ENCODE measurements at places on chromosomes 7 and 10. TPM values are rescaled to one million over a fixed set of nuclear protein-coding genes. Genes with fewer than 3 reads are reported as not detected.
A peak's percentile ranks its signal among the peaks of the same experiment; 100 is the strongest.

GRCh38 chr7:114345494-114345893 is 69.1 kb upstream of the FOXP2 start:
- no peak for DNase-seq

HOXA4 gene
- total RNA-seq, result 2.3 TPM

NPTX2 gene
- total RNA-seq, result not detected

- peak; percentile 76 for DNase-seq
Observed at GRCh38 chr10:42646687-42647640, 8.6 kb upstream of the ZNF33B start.

BEND7 gene
- total RNA-seq, result 1.2 TPM

GRCh38 chr10:71719464-71720201 is at the start of gene C10orf105:
Gene C10orf105 (minus strand): TSS chr10:71719778. CDS start chr10:71716337, 3,441 bp downstream.
- no peak for DNase-seq

- DNase-seq, result no peak
Observed at GRCh38 chr10:77625379-77625778, 12.2 kb downstream of the KCNMA1 start.

DNA sequence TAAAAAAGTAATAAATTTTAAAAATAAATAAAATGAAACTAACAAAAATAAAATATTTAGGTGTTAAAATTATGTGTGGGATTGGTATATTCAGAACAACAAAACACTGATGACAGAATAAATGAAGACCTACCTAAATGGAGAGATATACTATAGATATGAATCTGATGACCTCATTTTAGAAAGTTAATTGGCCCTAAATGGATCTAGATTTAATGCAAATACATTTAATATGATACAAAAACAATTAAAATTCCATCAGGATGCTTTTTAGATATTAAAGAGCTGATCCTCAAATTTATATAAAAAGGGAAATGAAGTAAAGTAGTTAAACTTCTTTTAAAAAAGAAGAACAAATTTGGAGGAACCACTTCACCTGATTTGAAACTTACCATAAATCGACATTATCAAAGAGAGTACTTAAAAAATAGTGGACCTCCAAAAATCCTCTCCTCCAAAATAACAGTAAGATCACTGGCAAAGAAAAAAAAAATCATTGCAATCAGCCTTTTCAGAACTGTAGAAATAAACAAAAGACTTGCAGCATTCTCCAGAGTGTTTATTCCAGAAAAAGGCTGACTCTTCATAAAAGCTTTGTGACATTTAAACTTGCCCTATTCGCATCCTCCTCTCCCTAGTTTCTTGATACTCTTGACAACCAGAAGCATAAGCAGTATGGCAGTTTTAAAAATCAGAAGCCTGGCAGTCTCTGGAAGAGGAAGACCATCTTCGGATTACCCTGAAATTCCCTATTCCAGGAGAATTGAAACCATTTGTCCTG is 125.9 kb upstream of the AKR1E2 start:
- DNase-seq, result no peak

- no peak for DNase-seq
Observed at GRCh38 chr10:11329062-11329673, 282.3 kb downstream of the USP6NL start.

PILRA gene
- 0.92 TPM for total RNA-seq

DRGX gene
- 0.33 TPM for total RNA-seq

DNA sequence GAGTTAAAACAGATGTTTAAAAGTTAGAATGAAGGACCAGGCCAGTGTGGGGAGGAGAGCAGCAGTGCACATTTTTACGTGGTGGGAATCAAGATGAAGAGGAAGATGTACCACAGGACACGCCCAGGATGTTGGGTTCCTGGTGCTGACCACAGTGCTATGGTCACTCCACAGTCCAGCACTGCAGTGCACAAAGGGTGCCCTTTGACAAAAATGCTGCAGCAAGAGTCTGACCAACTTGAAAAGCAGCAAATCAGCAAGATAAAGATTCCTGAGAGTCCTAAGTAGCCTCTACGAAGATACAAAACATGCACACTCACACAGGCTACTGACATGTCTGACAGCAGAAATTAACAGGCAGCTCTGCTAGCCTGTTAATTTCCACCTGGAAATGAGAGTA is 107.1 kb downstream of the PIP4K2A start:
- DNase-seq, result no peak

MMD2 gene
- total RNA-seq, result not detected

DNA sequence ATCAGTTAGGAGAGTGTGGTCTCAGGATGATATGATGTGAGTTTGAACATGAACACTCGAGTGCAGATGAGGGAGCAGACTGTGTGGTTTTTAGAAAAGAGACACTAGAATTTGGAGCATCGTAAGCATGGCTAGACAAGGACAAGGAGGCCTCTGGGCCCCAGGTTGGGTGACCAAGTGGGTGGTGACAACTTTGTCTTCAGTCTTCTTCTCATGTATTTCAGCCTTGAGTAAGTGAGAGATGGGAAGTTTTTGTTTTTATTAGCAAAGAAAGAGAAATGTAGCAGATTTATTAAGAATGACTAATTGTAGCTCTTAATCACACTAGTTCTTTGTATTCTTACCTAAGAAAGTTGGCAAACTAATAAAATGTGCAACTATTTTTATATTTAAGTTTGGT is 16.3 kb downstream of the TES start:
- peak; percentile 48 for DNase-seq

OR2AE1 gene
- 0.18 TPM for total RNA-seq

DNA sequence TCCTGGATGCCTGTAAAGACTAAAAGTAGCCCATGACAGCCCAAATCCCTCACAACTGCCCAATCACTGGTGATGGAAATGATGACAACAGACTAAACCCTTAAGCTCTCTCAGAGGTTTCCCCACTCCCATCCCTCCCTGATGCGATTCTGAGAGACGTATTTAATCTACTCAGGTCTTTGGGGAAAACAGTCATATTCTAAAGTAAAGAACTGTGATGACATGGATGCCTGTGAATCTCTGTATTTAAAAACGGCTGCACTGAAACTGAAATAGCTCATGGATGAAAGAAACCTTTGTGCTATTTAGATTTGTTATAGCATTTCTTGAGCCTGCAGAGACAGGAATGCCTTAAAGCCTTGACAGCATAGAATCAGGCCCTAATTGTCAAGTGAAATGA is 28.5 kb downstream of the VPS41 start:
- DNase-seq, result no peak

CALML5 gene
- not detected for total RNA-seq

DNA sequence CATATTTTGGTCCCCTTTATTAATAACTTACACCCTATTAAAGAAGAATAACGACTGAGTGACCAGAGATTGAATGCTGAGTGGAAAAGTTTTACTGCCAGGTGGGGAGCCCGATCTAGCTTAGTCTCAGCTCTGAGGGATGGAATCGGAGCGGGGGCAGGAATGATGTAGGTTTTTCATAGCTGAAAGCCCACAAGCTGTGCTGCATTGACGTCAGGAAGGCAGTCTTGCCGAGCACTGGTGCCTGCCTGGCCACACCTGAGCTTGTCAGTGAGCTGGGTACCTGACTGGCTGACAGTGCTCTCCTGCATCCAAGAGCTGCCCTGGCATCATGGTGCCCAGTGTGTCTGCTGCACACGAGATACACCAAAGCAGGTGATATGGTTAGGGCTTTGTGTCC is 34.8 kb downstream of the GRK5 start:
- DNase-seq, result no peak

GRCh38 chr7:4762121-4763055 is 13.0 kb upstream of the AP5Z1 start:
- DNase-seq, result no peak

GRCh38 chr7:106313966-106314365 is 29.2 kb upstream of the NAMPT start:
- DNase-seq, result no peak

DNA sequence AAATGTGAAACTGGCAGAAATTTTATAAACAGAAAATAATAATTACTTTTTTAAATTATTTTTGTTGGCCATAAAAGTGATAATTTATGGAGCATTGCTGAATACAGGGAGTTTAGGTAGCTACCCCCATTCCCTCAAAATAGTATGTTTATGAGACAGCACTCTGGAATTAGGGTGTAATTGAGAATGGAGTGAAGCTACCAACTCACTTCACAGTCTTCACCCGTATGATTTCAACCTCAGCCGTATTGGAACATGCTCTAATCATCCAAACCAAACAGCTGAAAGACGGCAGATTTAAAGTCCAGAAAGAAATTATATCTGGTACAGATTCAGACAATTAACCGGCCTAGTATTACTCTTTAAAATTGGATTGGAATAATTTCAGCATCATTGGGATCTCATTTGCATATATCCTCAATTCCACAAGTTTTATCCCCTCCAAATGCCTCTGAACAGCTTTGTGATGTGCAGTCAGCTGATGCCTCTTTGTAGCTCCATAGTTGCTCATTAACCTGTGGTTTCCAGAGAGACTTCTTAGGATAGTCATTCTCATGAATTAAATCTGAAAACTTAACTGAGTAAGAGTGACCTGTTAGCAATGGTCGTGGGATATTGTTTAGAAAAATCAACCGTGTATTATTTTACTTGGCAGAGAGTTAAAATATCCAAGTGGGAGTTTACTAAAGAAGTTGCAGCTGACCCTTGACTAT is 59.1 kb upstream of the GJD4 start:
- peak; percentile 81 for DNase-seq

FOXP2 gene
- total RNA-seq, result not detected

- peak; percentile 31 for DNase-seq
Observed at GRCh38 chr10:46556515-46557318, at the start of gene GPRIN2. Gene GPRIN2 (minus strand): TSS chr10:46556658. CDS start chr10:46550736, 5,922 bp downstream.

- no peak for DNase-seq
Observed at GRCh38 chr7:131767591-131767990, 211.2 kb upstream of the PODXL start.

FGFBP3 gene
- total RNA-seq, result 0.69 TPM

DNA sequence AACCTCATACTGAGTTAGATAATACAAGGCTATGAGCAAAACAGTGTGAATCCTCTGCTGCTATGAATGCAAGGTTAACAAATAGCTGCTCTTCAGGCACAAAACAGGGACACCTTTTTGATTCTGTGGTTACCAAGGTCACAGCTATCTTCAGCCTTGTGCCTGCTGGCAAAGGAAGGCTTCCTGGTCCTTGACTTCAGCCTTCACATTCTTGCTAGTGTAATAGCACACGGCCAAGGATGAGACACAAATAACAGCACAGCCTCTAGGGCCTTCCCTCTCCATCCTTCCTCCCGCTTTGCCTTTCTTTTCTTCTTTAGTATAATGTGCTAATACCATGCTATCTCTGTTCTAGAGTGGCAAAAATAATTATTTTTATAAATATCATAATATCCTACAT is 130.6 kb upstream of the CAV2 start:
- DNase-seq, result no peak

- peak; percentile 47 for DNase-seq
Observed at GRCh38 chr7:129295015-129295423, 70.2 kb downstream of the AHCYL2 start.

Measured in PC-3 (cell line).